ENCODE measurements at places on chromosomes 7 and 10.

DNA sequence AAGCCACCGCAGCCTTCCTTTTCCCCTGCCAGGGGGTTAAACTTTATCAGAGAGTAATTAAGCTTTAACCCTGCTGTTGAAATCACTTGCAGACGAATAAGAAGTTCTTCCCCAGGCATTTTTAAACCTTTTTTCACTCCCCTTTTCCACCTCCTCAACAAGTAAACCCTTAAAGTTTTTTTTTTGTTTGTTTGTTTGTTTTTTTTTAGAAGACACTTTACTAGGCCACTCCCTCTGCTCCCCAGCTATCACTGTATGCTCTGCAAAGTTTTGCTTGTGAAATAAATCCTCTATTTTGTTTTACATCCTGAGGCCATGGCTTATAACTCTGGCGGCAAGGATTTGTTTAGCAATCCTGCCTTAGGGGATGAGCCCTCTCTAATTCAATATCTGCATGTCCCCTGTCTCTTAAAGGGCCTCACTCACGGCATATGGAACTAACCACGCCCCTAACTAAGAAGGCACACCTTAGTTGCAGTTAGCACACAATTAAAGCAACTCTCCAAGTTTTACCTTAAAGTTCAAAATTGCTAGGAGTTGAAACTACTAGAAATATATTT, 1354.7 kb upstream of the LRRTM3 start:
- DNase-seq = no peak

- no peak for DNase-seq
Measured at GRCh38 chr10:71463111-71463510, 66.4 kb downstream of the CDH23 start.

GRCh38 chr7:2071133-2071832, 161.5 kb downstream of the MAD1L1 start:
- DNase-seq = no peak

- DNase-seq = no peak
Measured at GRCh38 chr7:111735661-111736551, 173.6 kb upstream of the IMMP2L start.

DNA sequence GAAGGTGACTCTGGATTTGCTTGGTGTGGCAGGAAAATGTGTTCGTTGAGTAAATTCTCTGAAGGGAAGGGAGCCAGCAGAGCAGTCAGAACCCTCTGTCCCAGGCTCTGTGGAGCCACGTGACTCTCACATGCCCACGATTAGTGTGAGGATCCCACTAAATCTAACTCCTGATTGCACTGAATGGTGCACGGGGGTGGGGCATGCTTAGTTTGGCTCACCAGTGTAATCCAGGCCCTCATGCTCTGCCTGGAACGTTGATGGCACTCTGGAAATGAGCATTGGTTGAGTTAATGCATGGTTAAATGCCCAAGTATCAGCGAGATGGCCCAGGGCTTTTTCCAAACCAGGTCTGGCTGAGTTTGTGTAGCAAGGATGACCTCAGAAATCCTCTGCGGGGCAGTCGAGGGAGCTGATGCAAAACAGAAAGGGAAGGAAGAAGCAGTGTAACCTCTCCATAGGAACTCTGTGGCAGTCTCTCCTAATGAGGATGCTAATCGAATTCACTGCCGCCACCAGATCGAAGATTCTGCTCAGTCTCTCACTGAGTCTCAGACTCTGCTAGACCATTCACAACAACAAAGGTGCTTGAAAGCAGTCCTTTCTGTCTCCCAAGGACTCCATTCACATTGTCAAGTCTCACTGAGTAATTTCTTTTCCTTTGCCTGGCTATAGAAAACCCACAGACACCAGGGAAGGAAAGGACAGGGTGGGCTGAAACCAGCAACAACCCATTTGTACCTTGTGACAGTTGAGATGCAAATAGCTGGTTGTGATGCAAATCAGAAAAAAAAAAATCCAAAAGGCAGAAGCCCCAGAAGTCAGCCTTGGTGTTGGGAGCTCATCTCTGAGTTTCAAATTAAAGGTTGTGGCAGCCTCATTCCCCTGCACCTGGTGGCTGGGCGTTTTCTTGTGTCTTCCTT, 98.1 kb downstream of the C10orf105 start:
- DNase-seq = no peak

DNA sequence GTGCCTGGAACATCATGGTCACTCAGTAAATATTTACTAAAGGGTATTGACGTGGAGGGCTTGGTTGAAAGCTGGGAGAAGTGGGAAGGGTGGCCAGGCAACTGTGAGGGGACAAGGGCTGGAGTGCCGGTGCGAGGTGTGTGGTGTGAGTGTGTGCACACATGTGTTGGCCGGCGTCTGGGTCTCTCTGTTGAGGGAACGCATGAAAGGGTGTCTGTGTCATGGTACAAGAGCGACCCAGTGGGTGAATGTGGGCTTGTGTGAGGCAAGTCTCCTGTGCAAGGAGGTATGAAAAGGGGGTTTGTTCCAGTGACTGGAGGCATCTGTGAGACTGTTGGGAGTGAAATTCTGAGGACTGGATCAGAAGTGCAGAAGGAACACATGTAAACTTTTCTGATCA, 29.4 kb upstream of the UCMA start:
- DNase-seq = no peak

DNA sequence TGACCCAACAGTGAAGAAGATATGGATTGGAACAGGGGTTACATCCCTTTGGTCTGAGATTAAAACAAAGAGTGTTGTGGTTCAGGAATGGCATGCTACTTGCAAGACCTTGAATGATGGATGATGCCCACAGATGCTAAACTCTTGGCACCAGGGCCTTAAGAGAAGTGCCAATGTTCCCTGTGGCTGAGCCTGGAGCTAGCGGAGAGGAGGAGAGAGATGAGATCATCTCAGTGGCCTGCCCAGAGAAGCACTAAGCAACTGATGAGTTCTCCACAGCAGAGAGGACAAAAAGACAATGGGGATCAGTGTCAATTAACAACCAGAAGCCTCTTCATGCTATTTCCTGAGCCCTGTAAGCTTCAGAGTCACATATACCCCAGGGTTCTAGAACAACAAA, 97.8 kb downstream of the ELAPOR2 start:
- no peak for DNase-seq

DNA sequence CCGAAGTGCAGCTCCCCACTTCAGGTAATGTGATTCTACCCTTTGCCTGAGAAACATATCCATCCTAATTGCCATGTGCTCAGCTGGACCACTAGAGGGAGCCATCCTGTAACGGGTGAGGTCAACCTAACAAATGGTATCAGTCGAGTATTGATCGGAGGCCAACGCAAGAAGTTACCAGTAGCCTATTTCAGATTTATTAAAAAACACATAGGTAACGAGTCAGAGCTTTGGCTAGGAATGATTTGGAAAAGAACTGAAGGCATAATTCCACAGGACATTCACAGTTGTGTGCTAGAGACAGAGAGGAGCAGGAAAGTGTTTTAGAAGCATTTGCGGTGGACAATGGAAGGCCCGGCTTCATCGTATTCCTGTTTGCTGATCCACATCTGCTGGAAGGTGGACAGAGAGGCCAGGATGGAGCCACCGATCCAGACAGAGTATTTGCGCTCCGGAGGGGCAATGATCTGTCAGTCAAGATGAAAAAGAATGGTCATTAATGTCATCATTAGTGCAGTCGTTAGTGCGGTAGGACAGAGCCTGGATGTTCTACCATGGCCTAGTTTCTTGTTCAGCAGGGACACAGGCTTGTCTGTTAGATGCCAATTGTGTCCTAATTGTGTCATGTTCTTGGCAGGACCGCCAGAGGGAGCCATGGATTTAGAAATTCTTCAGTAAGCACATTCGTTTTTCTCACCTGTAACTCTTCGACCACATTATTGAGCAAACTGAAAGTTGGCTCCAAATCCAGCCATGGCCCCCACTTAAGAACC, 17.5 kb downstream of the ACTA2 start:
- DNase-seq = no peak

GRCh38 chr7:157464971-157465886, 128.4 kb downstream of the DNAJB6 start:
- DNase-seq = no peak

- DNase-seq = no peak
Measured at GRCh38 chr7:40676221-40676620, 541.4 kb downstream of the SUGCT start.

DNA sequence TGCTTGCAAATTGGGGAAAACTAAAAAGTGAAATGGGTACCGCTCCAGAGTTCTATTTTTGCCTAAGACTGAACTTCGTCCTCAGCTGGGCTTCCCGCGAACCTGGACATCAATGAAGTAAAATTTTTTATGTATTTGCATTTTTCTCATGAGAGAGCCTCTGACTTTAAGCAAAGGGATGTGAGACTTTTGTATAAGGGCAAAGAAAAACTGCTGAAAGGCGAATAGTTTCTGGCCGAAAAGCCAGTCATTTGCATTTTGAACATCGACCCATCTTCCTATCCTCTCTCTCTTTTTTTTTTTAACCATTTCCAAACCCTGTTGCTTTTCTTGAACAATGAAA, 573 bp downstream of the PMPCB start:
- no peak for DNase-seq

- peak; percentile 81 for DNase-seq
Measured at GRCh38 chr10:114856544-114857287, 35.1 kb downstream of the FHIP2A start.

DNA sequence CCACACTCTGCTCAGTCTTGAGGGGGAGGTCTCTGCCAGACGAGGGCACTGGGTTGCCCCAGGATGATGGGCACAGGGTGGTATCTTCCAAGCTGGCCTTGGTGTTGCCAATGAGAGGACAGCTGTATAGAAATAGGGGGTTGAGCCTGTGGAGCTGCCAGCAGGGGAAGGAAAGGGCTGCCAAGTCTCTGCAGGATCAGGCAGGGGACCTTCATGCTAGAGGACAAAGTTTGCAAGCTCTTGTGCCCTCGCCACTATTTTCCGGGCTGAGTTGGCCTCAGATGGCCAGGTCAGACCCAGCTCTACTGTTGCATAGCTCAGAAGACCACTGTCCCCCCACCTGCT, 68.7 kb downstream of the ARHGAP22 start:
- DNase-seq = no peak

DNA sequence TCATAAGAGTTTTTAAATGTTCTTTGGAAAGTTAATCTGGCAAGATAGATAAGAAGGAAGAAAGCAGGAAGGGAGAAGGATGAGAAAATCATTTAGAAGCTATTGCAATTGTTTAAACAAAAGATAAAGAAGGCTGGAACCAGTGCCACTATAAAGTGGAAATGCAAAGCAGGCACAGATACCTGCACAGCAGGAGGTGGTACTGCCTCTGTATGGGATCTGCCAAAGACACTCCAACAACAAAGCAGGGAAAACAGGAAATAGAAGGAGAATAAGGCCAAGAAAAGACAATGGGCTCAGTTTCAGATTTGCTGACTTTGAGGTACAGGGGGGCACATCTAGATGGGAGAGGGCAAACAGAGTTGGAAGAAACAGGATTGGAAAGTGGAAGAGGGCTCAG, 138.6 kb downstream of the PPP1R17 start:
- no peak for DNase-seq

DNA sequence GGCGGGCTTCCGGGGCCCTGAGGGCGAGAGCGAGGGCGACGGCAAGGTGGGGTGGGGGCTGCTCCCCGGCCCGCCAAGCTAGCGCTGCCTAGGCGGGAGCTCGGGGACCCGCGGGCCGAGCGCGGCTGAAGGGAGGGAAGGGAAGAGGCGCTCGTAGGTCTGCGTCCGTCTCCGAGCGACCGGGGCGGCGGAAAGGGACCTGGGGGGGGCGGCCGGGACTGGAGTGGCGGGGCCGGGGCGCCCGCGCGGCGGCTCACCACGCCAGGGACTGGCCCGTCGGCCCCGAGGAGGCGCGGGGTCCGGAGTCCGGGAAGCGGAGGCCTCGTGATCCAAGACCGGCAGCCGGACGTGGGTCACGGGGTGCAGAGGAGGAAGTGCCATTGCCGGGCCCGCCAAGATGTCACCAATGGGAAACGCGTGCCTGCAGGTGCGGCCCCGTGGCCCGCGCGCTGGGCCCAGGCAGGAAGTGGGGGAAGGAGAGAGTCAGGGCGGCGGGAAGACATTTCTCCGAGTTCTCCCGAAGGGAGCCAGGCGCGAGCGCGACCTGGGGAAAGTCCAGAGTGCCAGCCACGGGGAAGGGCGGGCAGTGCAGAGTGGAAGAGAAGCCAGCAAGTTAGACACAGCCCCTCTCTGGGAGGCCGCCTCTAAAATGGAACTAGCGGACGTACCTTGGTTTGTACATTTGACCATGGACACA, 11.9 kb downstream of the HNRNPF start:
- DNase-seq = no peak

DNA sequence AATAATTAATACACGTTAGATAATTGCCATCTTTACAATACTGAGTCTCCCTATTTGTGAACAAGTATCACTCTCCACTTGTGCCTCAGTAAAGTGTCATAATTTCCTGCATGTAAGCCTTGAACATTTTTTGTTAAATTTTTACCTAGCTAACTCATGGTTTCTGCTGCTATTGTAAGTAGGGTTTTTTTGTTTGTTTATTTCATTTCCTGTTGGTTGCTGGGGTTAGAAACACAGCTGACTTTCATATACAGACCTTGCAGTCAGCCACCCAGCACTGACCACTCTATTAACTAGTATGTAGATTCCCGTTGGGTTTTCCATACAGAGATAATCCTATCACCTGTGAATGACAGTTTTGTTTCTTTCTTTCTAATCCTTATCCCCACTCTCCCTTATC, 133.3 kb downstream of the MPP7 start:
- DNase-seq = no peak

- DNase-seq = no peak
Measured at GRCh38 chr7:64881461-64882287, 21.4 kb upstream of the ZNF273 start.

GRCh38 chr7:91655656-91656055, 224.8 kb downstream of the MTERF1 start:
- no peak for DNase-seq

GRCh38 chr10:30529373-30529998, 95.5 kb downstream of the MAP3K8 start:
- DNase-seq = no peak

DNA sequence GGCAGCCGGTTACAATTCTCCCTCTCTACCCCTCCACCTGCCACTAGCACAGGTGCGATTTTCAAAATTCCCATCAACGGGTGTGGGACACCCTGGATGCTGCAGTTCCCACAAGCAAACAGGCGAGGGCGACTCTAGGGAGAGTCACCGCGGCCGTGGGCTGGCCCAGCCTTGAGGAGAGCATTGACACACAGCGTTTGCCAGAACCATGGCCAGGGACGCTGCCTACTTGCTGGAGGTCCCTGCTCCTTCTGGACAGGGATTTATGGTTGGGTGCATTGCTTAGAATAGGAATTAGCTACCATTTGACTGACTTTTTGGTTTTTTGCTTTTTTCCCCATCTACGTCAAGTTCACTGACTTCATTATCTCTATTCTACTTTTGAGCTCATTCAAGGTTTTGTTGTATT, 19.0 kb upstream of the CLDN4 start:
- DNase-seq = peak; percentile 6

- DNase-seq = no peak
Measured at GRCh38 chr7:133081119-133081598, 731 bp downstream of the CHCHD3 start.

GRCh38 chr10:88165849-88166271, 302.4 kb downstream of the PTEN start:
- DNase-seq = no peak

GRCh38 chr10:102644066-102644645, at the start of gene TRIM8:
TSS of gene TRIM8 (plus strand) at chr10:102644479. CDS start at chr10:102644618, 139 bp downstream.
- no peak for DNase-seq

GRCh38 chr10:60441515-60441914, 51.8 kb upstream of the ANK3 start:
- no peak for DNase-seq

All from non-pigmented ciliary epithelial cell (primary cell).